ENCODE measurements at places on chromosomes 4 and X. TPM values are rescaled to one million over a fixed set of nuclear protein-coding genes. Genes with fewer than 3 reads are reported as not detected.
A peak's percentile ranks its signal among the peaks of the same experiment; 100 is the strongest.

DNA sequence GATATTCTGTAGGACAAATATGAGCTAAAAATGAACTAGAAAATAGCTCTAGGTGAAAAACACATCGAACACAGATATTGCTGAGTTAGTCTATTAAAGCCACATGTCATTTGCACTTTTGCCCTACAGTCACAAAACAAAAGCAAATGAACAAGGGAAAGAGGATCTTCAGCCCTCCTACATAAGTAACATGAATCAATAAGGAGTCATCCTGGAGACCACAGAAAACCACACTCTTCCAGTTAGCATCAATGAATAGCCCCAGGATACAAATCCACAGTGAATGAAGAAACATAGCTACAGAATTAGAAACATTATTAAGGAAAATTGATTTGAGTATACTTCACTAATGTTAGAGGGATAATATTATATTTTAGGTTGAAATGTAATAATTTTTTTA is 311.4 kb downstream of the MAPK10 start:
- peak; percentile 60 for DNase-seq

DNA sequence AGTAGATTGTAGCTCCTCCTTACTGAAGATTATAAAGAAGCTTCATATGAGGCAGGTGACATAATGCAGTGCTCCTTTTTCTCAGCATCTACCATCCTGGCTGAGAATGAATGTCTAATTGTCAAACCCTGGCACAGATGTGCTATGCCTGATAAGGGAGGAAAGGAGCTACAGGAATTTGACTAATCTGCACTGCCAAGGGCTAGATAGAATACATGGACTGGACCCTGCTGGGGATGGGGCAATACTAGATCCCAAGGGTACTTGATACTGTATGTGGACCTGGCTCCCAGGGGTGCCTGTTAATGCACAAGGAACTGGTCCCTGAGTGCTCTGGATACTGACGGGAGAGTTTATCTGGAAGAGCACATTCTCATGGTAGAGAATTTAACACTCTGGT is 362.2 kb upstream of the EMCN start:
- peak; percentile 20 for DNase-seq

- DNase-seq = no peak
These were observed 181.0 kb downstream of the DCTD start for GRCh38 chr4:182736207-182736606.

The SPANXN3 gene
- total RNA-seq = 2.4 TPM

- no peak for DNase-seq
These were observed 710 bp downstream of the CLDN24 start for GRCh38 chr4:183321516-183321915.

DNA sequence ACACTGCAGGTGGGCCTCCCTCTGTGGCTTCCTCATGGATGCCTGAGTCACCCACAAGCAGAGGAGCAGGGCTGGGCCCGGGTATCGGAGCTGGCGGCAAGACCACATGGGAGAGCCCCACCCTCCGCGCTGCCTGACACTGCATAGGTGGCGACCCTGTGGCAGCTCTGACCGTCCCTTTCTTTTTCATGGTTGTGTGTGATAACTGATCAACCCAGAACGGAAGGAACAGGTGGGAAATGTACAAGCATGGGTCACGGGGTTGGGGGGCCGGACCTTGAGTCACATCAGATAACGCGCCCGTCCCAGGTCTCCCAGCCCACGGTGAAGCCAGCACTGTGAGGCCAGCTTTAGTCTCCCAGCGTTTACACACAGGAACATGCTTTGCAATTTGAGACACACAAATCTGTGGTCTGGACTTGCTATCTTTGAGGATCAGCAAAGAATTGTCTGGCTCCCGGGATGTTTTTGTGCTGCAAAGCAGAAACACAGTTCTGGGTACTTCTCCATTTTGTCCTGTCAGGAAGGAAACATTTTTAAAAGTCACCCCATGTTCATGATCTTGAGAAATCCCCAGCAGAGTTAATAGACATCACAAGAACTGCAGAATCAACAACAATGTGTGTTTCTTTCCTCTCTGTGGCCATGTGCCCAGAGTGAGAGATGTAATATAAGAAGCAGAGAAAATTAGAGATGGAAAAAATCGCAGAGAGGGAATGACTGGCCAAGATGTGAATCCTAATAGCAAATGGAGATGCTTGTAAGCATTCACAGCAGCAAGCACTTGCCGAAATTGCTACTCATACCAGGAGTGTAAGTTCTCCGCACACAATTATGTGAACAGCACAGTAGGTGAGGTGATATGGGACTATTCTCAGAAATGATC is 70.1 kb upstream of the CBR4 start:
- peak; percentile 84 for DNase-seq

GRCh38 chrX:9681422-9681821 is 84.2 kb downstream of the GPR143 start:
- peak; percentile 46 for DNase-seq

DNA sequence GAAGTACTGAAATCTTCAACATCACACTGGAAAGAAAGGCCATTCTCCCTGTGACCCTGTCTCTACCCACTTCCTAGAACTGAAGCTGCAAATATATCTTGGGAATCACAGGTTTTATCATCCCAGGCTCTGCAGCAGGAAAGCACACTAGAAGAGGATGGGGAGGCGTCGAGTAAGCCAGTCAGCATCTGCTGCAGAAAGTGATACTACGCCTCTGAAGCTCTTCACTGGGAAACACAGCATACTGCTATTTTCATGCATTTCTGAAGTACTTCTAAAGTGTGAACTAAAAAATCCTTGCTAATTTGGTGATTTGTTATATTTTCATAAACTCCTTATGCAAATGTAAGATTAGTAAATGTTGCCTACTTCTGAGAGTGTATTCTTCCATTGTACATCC is 29.1 kb downstream of the RAB33B start:
- DNase-seq = no peak

DNA sequence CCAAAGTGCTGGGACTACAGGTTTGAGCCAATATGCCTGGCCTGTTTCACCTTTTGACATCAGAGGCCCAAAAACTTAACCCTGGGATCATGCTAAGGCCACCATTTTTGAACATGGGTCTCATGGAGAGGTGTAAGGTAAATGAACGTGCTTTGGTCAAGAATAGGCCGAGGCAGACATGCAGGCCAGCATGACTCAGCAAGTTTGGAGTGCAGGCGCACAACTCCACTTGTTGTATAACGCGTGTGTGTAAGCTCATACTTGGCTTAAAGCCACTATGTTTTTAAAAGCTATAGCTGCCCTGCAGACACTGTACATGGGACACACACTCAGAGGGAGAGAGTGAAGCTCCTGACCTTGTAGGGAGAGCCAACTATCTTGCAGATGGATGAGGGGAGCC is 43.8 kb upstream of the HPSE start:
- DNase-seq = peak; percentile 28

GRCh38 chr4:149961876-149962597 is 116.2 kb upstream of the DCLK2 start:
- peak; percentile 68 for DNase-seq

Measured in HT1080 (cell line).